Stimulated activated CD8-positive, alpha-beta memory T cell treated with anti-CD3 and anti-CD28 coated beads, Interleukin-7, amount 100 ng/mL, for 48 hours (primary cell): ENCODE measurements at places on chromosomes 13 and 19.

DNA sequence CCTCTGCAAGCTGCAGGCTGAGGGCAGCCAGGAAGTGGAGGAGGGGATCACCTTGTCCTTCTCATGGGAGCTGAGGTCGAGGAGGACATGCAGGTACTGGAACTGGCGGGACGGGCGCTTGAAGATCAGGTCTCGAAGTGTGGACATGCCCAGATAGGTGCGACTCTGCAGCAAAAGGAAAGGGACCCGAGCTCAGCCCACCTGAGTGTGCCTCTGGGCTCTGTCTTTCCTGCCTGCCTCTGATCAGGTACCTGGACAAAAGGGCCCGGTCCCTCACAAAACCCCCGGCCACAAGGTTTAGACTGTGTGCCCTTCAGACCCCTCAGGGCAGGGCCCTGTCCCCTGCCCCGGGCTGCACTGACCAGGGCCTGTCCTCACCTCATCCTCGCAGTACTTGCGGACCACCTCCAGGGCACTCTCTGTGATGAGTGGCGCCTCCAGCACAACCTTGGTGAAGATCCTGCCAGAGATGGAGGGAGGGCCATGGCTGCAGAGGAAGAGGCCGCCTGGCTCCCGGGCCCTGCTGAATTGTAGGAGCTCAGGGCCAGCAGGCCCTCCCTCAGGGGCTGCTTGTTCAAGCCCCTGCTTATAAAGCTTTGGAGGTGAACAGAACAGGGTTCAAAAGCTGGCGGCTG is 12.5 kb upstream of the RSPH6A start:
- DNase-seq = no peak

- DNase-seq = peak; percentile 52
Observed at GRCh38 chr19:45404557-45405434, at the start of gene PPP1R13L. TSS of gene PPP1R13L (minus strand) at chr19:45405069. CDS start at chr19:45398318, 6,751 bp downstream.

DNA sequence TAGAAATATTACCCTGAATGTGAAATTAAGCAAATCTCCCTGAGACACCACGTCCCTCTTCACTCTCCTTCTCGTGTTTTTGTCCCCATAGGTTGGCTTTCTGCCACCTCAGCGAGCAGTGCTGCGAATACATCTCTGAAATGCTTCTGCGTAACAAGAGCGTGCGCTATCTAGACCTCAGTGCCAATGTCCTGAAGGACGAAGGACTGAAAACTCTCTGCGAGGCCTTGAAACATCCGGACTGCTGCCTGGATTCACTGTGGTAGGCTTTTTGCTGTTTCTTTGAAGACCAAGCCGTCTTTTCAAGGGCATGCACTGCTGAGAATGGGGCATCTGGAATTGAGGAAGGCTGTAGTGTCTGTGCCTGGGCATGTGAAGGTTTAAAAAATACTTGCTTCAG is 34.4 kb downstream of the NLRP4 start:
- no peak for DNase-seq

DNA sequence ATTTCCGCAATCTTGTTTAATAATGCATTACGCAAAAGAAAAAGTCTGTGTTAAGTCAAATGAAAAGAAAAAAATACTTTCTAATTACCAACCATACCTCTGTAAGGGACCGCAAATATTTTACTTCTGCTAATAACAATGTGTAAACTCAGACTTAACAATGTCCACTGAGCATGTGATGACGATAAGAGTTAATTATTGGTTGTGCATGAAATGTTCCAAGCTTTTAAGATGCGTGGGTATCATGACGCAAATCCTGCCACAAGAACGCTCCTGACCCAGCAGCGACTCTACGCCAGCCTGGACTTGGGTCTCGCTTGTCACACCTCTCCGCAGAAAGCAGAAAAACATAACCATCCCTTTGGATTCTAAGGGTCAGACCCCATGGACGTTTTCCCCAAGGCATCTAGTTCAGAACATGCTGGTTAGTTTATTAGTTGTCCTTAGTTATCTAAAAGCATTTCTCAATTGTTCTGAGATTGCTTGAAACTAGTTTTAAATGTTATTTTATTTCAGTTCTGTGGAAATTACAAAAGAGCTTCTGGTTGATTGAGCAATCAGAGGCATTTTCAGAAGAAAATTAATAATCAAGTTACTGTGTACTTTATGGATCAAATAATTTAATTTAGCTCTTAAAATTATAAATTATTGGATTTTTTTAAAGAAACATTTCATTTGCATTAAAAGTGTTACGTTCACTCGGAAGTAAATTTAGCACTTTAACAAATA is 779.9 kb upstream of the ARGLU1 start:
- no peak for DNase-seq

GRCh38 chr19:49678985-49679770 is 2.1 kb downstream of the PRMT1 start:
- no peak for DNase-seq

DNA sequence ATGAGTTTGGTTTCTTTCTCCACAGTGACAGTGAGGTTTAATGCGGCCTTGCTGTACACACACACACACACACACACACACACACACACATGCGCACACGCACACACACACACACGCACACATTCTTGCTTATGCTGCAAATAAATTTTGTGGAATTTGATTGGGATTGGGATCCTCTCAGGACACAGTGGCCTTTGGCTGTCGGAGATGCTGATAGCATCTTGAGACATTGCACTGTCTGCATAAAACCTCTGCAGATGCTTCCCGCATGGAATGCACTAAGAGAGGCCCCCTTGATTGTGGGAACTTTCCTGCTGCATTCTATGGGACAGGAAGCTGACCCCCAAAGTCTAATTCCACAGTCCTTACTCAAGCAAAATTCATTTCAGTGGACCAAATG is 145.6 kb downstream of the FLT1 start:
- DNase-seq = no peak

DNA sequence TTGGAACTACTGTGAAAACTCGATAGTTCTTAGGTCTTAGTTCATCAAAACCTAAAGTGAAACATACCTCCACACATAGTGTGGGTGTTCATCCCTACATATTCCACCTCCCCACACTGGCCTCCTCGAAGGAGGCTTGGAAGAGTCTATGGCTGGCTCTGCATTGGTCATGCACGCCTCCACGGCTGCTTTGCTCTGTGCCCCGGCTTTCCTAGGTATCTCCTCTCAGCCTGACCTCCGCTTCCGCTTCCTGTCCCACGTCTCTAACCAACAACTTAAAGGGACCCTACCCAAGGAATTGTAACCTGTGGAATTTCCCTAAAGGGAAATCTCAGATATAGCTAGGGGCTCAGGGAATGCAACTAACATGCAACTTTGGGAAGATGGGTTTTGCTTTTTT is 79.7 kb upstream of the MBNL2 start:
- DNase-seq = no peak

DNA sequence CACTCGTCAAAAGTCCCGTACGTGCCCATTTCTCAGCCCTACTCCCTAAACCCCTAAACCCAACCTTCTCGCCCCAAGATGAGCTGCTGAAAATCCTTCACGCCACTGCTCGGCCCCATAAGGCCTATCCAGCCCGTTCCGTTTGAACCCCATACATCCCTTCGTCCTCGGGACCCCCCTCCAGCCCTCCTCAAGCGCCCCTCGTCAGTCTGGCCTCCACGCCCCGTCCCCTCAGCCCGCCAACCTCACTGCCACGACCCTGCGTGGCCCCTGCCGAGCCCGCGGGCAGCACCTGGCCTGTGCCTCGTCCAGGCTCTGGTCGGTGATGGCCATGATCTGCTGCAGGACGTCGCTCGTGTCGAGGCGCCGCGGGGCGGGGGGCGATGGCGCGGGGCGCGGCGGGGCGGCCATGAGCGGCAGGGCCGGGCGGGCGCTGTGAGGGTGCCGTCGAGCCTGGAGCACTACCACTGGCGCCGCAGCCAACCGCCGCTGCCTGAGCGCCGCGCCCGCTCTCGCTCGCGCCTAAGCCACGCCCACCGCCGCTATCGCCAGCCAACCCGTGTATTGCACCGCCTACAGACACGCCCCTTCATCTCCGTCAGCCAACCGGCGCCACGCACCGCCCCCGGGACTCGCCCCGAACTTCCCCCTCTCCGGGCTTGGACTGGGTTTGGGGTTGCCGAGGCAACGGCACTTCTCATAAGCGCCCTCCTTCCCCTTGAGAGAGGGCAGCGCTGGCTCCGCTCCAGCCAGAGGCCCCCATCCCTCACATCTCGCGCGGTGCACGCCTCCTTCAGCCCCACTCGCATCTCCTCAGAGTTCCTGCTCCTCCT is at the start of gene PBX4:
Gene PBX4 (minus strand): TSS at position 469 of the 833 bp plus-strand sequence. CDS start 58 bp downstream, at position 411.
- peak; percentile 98 for DNase-seq

- DNase-seq = peak; percentile 53
Observed at GRCh38 chr19:47427241-47428176, 8.2 kb upstream of the MEIS3 start.

DNA sequence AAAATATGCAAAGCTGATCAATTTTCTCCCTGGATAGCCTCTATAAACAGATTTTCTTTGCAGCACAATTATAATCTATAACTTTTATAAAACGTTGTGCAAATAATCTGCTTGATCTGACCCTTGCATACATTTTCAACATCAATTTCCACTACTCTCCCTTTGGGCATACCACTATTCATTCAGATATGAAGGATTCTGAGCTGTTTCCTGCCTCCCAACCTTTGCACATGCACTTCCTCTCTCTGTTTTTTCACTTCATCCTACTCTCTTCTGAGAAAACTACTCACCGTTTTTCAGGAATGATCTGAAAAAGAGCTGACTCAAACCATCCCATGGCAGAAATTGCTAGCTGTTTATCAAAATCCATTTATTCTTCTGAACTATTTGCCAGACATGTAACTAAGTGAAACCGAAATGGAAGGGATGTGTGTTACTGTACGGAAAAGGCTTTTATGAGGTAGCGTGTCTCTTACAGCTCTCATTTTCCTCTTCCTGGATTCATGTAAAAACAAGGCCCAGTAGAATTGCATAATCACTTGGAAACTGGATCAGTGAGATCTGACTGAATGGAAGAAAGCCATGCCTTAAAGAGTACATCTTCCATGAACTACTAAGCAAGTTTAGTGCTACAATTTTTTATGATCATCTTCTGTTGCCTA is 1447.3 kb upstream of the MIR17HG start:
- no peak for DNase-seq

GRCh38 chr13:87671753-87672605 is 808 bp downstream of the SLITRK5 start:
- no peak for DNase-seq

GRCh38 chr13:99988529-99989275 is 7.1 kb downstream of the ZIC2 start:
- no peak for DNase-seq

DNA sequence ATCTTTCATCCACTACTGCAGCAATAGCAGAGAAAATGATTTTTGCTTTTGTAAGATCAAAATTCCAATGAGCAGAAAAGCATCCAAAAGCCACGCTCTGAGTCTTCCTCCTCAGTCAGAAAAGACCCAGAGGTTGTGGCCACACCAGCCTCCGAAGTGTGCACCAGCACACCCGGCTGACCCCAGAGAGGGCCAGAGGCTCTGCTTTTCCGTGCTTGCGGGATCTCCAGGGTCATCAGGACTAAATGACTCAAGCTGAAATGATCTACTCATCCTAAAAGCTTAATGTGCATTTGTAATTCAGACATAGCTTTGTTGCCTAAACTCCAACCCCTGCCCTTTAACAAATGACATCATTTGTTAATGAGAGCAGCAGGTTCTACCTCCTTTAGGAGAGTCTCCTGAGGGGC is 16.5 kb downstream of the RXFP2 start:
- DNase-seq = no peak

GRCh38 chr19:29882719-29883105 is 59.3 kb upstream of the URI1 start:
- no peak for DNase-seq

DNA sequence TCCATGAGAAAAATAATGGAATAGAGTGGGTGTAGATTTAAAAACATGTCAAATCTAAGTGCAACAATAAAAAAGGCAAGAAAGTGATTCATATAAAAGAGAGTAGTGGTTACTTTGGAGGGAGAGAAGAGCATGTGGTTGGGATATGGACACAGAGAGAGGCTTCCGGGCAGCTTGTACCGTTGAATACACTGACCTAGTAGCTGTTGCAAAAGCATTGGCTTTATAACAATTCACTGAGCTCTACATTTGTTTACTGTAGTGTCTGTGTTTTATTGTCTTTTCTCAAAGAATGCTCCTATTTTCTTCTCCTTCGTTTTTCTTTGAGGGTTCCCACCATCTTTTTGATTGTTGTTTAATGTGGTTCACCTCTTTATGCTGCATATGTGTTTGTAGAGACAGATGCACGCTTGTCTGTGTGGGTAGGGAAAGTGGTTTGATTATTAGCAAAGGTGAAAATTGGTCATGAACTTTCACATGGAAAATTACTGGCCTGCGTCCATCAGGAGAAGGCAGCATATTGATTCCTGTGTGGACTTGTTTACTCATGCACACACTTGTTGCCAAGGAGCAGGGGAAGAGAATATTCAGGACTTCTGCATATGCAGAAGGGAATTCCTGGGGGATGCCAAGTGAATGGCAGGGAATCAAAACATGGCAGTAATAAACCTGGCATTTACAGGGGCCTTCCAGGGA is 29.9 kb upstream of the IRS2 start:
- DNase-seq = no peak

GRCh38 chr19:38562096-38562495 is 55.7 kb downstream of the MAP4K1 start:
- no peak for DNase-seq

DNA sequence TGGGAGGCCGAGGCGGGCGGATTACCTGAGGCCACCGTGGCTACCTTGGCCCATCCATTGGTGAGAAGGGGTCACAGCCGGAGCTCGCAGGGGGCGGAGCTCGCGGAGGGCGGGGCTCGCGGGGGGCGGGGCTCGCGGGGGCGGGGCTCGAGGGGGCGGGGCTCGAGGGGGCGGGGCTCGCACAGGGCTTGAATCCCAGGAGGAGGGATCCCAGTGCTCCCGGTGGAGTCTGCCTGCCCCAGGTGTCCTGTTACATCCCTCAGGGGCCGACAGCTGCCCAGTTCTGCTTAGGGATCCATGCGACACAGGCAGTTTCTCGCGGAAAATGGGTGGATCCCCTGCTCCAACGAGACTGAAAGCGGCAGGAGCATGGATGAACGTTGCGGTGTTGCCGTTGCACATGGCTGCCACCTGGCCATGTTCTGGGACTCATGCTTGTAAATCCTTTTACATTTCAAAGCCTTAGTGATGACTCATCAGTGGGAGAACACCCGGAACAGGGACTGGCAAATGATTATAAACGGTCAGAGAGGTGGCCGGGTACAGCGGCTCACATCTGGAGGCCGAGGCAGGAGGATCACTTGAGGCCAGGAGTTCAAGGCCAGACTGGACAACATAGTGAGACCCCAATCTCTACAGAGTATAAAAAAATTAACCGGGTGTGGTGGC is 25.1 kb downstream of the TMPRSS9 start:
- no peak for DNase-seq

DNA sequence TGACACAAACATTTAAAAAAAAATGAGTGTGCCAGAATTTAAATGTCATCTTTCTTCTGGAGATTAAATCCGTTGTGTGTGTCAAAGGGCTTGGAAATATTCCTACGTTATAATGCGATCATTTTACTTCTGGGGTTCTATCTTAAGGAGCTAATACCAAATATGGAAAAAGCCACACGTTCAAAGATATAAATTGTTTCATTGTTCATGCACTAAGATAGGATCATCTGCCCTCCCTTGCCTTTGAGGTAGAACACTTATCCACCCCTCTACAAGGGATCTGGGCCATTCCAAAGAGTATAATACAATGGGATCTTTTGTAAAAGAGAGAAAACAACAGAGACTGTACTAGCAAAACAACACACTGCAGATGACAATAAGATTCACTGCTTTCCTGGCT is 64.9 kb downstream of the ANKRD10 start:
- DNase-seq = no peak

- no peak for DNase-seq
Observed at GRCh38 chr19:52991484-52991883, 22.2 kb upstream of the ERVV-1 start.
